ENCODE measurements at places on chromosomes 3 and 15.

DNA sequence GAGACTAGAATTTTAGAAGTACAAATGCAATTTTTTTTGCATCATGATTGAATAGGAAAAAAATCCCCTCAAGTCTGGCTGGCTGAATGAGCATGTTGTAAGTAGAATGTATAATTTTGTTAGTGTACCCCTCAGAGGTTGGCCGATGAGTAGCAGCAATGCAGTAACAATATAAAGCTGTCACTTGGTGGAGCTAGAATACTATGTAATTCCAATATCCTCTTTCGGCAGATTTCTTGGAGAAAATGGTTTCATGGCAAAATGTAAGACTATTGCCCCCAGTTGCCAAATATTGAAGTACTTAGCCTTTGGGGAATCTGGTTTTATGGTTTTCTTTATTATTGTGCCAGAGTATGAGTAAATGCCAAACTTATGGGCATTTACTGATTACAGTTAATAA lies 39.8 kb upstream of the SGO1 start:
- no peak for DNase-seq

- DNase-seq, result no peak
Measured at GRCh38 chr15:90598031-90598577, 68.4 kb downstream of the CRTC3 start.

DNA sequence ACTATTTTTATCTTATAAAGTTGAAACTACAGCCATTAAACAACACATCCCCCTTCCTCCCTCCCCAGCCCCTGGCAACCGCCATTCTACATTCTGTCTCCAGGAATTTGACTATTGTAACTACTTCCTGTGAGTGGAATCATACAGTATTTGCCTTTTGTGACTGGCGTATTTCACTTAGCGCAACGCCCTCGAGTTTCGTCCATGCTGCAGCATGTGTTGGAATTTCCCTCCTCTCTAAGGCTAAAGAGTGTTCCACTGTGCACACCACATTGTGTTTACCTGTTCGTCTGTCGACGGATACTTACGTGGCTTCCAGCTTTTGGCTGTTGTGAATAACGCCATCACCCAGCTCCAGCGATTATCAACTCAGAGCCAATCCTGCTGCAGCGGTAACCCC lies 52.0 kb upstream of the DLG1 start:
- no peak for DNase-seq

DNA sequence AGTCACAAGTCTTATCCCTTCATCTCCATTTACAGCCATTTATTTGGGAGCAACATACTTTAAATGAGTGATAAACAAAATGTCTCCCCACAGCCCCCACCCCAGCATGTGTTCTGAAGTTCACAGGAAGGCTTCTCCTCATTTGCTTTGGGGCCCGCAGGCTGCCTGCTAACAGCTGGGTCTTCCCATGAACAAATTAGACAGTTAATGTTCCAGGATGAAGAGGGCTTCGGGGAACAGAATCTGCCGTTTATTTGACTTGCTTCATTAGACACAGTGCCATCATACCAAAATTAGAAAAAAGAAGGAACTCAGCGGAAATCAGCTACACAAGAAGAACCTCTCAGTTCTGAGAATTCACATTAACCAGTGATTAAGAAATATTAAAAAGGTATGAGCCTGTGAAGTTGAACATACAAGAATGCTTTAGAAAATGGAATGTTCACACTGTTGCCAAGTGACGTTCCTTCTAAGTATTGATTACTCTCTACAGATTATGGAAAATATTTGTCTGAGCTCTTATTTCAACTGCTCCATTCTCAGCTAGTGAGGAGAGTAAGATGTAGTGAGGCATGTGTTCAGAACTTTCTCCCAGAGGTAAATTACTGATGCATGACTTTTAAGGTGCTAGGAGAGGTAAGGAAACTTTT lies 107.5 kb upstream of the THBS1 start:
- no peak for DNase-seq

- no peak for DNase-seq
Measured at GRCh38 chr3:52388348-52388821, 56.5 kb downstream of the SEMA3G start.

All from stimulated activated CD8-positive, alpha-beta memory T cell treated with anti-CD3 and anti-CD28 coated beads, Interleukin-4, amount 100 ng/mL, for 4 hours (primary cell).